Activated CD8-positive, alpha-beta T cell treated with anti-CD3 and anti-CD28 coated beads for 36 hours (primary cell): ENCODE measurements at places on chromosomes 4 and X.
A peak's percentile ranks its signal among the peaks of the same experiment; 100 is the strongest.

GRCh38 chr4:5101571-5101970 is 50.3 kb downstream of the STK32B start:
- DNase-seq: no peak

GRCh38 chrX:103398421-103398864 is 22.1 kb downstream of the BEX3 start:
- DNase-seq: peak; percentile 47

- DNase-seq: no peak
Observed at GRCh38 chr4:127660284-127660885, 27.6 kb downstream of the INTU start.

GRCh38 chrX:45233531-45233930 is 32.9 kb upstream of the DIPK2B start:
- DNase-seq: no peak

DNA sequence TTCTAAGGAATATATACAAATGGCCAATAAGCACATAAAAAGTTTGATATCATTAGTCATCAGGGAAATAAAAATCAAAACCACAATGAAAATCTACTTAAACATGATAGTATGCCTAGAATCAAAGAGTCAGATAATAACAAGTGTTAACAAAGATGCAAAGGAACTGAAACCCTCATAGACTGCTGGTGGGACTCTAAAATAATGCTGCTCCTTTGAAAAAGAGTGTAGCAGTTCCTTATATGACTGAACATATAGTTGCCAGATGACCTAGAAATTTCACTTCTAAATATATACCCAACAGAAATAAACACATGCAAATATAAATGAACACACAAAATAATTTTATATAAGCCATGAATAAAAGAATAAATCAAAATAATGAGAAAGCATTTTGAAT is 205.1 kb upstream of the CTSO start:
- no peak for DNase-seq

GRCh38 chr4:1172971-1173757 is 781 bp upstream of the SPON2 start:
- DNase-seq: no peak

DNA sequence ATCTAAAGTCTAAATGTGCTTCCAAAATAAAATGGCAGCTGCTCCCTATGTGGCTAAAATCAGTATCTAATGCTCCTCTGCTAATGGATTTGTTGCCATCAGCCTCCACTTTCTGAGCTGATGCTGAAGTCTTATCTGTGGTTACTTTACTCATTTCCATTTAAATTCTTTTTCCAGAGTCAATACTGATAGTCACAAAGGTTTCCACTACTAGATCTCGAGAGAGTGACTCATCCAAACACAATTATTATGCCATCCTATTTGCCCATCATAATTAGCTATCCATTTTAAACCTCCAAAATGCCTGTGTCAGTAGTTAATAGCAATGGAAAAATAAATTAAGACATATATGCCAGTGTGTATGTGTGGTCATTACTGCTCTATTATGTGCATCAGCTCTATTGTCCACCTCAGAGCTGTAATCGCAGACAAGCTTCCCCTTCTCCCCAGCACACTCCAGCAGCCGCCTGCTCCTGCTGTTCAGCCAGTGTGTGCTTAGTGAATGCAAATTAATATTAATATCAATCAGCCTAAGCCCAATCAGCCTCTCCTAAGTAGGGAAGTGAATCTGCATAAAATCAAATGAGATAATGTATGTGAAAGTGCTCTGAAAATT is 199.8 kb upstream of the ZIC3 start:
- no peak for DNase-seq

DNA sequence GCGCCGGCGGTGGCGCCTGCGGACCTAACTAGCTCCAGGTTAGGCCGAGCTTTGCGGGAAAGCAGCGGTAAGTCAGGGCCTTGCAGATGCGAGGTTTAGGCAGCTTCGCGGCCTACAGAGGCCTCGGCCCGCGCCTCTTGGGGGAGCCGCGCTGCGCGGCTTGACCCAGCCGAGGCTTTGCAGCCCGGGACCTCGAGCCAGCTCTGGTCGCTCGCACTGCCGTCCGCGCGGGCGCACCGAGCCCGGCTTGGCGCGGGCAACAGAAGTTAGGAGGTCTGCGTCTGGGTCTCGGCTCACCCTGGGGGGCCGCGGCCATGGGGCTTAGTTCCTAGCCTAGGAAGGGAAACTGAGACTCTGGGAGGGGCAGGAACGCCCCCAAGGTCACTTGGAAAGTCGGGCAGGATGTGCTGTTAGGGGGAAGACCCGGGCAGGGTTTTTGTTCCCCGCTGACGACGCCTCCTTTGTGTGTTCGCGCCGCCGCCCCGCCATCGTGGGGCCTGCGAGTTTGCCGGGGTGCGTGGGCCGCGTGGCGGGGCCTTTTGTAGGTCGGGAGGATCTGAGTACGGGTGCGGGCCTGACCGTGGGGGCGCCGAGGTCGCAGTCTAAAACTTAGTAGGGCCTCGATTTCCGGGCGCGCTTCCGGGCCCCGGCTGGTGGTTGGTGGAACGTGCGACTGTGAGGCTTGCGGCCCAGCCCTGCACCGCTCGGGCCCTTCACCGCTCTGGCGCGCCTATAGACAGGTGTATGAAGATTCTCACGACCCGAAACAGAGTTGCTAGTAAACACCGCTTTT is 482 bp downstream of the RNF4 start:
- peak; percentile 88 for DNase-seq

DNA sequence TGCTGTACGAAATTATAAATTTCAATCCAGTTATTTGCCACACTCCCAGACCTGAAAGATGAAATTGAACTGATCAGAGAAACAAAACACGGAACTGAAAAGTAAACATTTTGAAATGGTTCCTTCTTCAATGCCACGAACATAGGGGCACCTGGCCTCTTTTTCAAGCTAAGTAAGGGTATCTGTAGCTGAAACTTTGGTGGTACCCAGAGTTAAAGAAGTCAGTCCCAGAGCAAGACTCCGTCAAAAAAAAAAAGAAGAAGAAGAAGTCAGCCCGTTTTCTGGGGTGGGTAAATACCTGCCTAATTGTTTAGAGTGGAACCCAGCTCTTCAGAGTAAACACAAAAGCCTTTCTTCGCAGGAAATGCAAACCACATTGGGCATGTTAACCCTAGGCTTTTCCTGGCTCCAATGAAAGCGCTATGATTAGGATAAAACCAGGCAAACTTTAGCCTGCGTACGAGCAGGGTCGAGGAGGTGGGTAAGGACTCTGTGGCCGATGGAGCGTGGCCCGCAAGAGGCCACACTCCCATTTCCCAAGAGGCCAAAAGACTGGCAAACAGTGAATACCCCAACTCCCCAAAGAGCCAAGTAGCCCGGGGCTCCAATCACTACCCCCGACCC is 1.3 kb downstream of the ANTXR2 start:
- no peak for DNase-seq

DNA sequence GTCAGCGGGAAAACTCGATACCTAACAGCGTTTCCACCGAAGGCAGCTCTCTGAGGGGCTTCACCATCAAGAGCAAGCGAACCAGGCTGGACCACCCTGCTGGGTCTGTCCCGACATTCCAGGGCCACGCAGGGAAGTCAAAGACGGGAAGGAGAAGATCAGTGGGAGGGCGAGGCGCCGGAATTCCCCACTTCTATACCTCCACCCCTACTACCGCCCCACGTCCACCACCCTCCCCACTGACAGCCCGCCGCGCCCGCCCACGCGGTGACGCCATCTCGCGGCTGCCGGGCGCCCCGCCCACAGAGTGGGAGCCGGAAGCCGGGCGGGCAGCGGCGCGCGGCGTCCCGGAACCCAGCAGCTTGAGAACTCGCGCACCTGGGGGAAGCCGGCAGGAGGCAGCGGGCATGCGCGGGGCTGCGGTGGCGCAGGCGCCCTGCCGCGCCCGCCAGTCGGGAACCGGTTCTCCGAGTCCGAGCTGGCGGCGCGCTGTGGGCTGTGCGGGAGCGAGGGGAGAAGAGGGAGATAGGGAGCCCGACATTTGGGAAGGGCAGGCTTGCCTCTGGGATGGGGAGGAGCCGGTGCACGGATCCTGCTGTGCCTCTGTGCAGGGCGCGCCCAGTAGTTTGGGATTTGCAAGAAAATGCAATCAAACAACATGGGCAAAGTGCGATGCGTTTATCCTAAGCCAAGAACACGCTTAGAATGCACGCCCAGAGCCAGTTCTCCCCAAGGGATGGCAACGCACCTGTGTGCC is 3.2 kb upstream of the STIM2 start:
- DNase-seq: peak; percentile 91

- DNase-seq: no peak
Observed at GRCh38 chr4:88531549-88531948, 8.0 kb upstream of the PYURF start.

GRCh38 chrX:123449335-123449734 is 265.3 kb downstream of the GRIA3 start:
- DNase-seq: no peak

- DNase-seq: no peak
Observed at GRCh38 chr4:111631215-111631999, 513.8 kb upstream of the FAM241A start.

GRCh38 chr4:85790582-85790981 is 315.6 kb downstream of the ARHGAP24 start:
- no peak for DNase-seq

DNA sequence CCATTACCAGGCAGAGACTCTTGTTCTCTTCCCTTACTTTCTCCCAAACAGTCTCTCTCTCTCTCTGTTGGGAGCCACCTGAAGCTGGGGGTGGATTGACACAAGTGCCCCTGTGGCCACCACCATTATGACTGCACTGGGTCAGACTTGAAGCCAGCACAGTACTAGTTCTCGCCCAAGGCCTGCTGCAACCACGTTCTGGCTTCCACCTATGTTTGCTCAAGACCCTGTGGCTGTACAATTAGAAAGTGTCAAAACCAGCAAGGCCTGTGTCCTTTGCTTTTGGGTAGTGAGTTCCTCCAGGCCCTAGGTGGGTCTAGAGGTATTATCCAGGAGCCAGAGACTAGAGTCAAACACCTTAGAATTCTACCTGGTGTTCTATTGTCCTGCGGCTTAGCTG is 31.0 kb downstream of the MAGED2 start:
- no peak for DNase-seq

GRCh38 chr4:134754301-134755019 is 552.9 kb upstream of the PABPC4L start:
- no peak for DNase-seq

DNA sequence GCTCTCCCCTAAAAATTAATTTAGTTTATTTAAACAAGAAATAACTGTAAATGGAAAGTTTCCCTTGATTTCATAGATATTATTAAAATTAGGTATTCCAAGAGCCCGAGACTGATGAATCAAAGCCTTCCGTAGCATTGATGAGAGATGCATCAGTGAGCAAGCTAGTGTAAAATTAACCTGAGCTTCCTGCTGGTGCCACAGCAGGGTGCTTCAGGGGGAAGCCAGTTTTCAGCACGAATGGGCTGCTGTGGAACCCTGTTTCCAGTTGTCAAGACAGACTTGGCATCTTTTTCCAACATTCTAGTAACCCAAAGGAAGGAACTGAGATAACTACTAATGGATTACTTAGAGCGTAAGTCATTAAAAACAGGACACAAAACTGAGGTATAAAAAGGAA is 221.7 kb downstream of the RBMX2 start:
- no peak for DNase-seq

DNA sequence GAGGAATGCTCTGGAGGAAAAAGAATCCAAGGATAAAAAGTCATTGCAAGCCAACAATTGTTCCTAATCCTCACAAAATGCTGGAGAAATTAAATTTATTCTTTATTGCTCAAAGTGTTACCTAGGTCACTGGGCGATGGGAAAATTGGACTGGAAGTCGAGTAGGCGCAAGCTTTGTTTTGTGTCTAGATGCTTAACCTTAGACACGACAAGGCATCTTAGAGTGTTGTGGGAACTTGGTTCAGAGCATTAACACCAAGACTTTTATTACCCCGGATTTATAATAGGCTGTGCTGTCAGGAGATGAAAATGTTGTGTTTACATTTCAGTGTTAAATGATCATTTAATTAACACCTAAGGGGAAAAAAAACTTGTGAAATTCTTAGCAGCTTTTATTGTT is 25.1 kb downstream of the SLIT2 start:
- no peak for DNase-seq

GRCh38 chrX:127571834-127572233 is 480.4 kb downstream of the ACTRT1 start:
- DNase-seq: no peak

- no peak for DNase-seq
Observed at GRCh38 chr4:38046727-38047489, 86.7 kb downstream of the PTTG2 start.

DNA sequence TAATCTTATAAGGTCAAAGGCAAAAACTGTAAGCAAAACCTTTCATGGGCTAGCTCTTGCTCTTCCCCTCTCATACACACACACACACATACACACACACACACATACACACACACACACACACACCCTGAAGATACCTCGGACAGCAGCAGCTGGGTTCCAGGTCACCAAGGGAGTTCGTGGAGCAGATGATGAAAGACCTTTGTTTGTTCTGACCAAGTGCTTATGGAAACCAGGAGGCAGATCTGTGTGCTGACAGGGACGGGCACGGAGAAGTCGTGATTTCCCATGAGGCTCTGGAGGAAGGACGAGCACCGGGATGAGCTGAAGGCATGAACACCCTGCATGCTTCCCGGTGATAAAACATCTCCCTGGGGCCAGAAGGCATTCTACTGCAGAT is 35.4 kb upstream of the CRMP1 start:
- no peak for DNase-seq

GRCh38 chrX:15344106-15344505 is 8.8 kb upstream of the PIGA start:
- DNase-seq: no peak

DNA sequence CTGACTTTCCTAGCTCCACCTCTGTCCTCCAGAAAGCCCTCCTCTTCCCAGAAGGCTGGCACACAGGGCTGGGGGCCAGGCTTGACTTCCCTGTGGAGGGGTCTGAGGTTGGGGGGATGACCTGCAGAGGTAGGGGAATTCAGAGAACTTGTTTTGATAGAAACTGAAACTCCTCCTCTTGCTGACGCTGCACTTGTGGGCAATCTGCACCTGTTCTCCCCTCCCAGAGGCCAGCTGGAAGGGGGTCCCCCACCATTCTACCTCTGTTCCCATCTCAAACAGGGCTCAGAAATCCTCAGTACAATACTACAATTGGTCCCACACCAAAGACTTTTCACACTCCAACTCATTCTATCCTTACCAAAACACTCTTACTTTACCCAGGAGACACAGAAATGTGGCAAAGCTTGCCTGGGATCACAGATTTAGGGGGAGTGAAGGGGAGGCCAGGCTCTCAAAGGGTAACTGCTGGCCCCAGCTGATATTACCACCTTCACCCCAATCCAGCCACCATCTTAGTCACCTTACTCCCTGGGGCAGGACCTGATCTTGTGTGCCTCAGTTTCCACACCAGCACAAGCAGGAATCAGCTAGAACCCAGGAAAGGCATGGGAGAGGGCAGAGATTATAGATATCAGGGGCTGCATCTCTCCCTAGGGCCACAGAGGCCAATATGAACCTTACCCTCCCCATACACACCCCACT is 18.5 kb downstream of the OTUD5 start:
- peak; percentile 87 for DNase-seq

DNA sequence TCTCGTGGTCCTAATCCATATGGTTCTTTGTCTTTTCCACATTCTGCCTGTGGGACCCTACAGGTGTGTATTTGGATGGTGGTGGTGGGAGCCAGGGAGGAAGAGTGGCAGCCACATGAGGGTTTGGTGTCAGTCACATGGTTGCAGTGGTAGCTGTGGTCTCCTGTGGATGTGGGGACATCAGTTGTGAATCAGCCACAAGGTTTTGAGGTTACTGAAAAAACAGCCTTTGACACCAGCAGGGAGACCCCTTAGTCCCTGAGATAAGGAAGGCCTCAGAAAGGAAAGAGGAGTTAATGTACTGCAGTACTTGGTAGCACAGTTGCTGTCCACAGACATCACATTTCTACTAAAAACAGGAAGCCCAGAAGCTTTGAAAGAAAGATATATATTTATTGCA is 15.8 kb upstream of the GAGE10 start:
- no peak for DNase-seq
